ENCODE measurements at places on chromosomes 13 and 19.

DNA sequence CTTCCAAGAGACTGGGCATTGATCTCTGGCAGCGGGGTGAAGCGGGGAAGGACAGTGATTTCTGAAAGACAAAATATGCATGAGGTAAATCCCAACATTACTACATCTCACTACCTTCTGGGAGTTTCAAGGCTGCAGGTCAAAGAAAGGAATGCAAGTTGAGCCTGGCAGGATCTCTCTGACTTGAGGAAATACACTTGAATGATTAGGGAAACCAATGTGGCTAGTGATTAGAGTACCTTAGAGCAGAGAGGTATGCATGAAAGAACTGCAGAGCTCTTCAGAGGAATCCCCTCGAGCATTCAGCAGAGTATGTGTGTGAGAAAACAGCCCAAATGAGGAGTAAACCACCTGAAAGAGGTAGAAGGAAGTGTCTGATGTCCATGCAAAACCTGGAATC, 2874.1 kb upstream of the PCDH20 start:
- DNase-seq, result no peak

- DNase-seq, result no peak
These were observed 5.4 kb upstream of the RBM42 start for GRCh38 chr19:35623327-35624010.

DNA sequence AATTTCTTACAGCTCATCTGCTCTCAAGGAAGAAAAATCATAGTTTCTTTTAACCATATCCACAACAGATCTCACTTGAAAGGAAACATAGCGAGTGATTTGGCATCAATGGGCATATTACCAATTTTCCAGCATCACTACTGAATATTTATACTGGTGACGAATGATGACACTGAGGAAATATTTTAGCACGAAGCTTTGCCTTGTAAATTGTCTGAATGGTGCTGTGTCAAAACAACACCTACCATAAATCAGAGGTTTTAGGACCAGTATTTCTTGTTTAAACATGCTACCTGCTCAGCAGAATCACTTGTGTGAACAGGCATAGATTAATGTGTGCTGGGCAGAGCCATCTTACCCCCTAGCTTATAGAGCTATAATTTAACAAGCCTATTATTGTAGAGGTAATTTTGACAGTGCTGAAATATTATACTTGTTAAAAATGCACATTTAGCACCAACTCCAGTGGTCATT, 146.8 kb downstream of the ABCC4 start:
- no peak for DNase-seq

DNA sequence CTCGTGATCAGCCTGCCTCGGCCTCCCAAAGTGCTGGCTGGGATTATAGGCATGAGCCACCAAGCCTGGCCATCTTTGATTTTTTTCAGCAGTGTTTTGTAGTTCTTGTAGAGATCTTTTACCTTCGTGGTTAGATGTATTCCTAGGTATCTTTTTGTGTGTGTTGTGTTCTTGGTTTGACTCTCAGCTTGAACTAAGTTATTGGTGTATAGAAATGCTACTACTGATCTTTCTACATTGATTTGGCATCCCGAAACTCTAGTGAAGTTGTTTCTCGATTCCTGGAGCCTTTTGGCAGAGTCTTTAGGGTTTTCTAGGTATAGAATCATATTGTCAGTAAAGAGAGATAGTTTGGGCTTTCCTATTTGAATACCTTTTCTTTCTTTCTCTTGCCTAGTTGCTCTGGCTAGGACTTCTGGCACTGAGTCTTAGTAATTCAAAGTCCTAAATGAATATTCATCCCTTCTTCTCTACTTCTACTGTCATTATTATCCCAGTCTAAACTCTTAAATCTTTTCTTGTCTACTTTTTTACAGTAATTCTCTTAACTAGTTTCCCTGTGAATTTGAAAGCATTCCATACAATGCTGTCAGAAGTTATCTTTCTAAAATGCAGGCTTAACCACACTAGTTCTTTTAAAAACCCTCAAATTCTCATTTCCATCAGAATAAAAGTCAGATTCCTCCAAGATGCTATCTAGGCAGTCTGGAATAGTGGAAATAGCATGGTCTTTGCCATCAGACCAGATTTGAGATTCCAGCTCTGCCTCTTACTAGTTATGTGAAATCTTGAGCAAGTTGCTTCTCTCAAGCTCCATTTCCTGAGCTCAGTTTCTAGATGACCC, 7.0 kb downstream of the GPR18 start:
- DNase-seq, result no peak

DNA sequence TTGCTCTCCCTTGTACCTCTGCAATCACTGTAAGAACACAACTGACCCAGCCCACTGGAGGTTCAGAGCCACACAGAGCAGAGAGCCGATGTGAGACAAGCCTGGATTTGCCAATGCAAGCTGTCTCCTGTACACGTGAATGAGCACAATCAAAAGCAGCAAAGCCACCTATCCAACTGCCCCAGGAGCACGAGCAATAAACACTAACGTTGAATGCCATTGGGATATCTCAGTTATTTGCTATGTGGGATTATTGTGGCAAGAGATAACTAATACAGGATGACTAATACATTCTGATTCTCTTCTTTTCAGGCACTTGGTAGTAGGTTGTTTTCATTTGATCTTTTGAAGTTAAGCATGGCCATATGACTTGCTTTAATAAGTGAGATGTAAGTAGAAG, 85.2 kb upstream of the FAM216B start:
- DNase-seq, result peak; percentile 80
